ENCODE measurements at places on chromosomes 12 and 14.
A peak's percentile ranks its signal among the peaks of the same experiment; 100 is the strongest.

- no peak for DNase-seq
Measured at GRCh38 chr12:124920353-124920935, 6.0 kb upstream of the UBC start.

DNA sequence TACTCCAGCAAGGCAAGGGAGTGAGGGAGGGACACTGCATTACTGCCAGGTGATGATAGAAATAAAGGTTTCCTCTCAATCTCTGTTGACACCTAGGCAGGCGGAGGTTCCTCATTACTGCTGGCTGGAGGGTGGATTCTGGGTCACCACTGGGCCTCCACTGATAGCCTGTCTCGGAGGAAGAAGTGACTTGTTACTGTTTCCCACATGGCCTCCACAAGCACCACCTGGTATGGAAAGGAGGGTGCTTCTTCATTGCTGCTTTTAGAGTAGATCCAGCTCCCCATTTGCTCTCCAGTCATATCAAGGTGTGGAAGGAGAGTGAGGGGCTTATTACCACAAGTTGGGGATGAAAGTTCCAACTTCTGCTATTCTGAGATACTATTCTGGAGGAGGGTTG lies 6.4 kb downstream of the PRR4 start:
- DNase-seq = no peak

DNA sequence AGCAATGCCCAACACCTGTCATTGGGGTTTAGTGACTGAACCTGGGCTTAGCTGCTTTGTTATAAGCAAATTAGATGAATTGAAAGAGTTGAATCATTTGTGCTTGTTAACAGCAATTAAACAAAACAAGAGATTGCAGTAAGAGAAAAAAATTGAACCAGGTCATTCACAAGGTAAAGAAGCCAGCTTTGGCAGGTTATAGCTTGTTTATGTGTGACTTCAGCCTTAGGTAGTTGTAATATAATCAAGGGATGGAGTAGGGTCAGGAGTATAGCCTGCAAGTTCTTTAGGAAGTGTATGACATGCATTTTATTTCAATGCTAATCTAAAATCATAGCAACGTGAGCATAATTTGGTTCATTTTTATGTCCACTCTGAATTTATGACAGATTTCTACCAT lies 63.4 kb upstream of the PLEKHG3 start:
- no peak for DNase-seq

GRCh38 chr12:4293299-4293965 lies 19.9 kb downstream of the CCND2 start:
- DNase-seq = no peak

DNA sequence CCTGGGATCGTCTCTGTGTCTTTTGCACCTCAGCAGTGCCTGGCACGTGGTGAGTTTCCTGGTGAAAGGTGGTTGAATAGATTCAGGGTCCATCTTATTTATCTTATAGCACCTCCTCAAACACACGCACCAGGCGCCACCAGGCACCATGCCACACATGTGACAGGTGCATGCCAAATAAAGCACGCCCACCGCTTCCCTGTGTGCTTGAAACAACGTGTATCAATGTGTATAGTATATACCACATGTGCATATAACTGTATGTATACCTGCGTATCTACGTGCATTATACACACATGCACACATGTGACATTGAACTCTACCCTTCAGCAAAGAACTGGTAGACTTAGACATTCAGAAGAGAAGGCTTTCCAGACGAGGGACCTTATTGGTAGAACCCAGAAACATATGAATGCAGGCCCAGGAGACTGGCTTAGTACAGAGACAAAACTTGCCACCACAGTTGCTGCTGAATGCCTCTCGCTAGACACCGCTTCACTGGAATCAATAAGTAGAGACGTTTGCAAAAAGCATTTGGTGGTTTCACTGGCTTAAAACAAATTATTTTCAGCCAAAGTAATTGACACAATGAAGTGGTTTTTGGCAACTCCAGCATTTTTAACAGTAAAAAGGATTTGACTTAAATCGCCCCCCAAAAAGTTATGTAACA lies 10.0 kb downstream of the EML1 start:
- no peak for DNase-seq

DNA sequence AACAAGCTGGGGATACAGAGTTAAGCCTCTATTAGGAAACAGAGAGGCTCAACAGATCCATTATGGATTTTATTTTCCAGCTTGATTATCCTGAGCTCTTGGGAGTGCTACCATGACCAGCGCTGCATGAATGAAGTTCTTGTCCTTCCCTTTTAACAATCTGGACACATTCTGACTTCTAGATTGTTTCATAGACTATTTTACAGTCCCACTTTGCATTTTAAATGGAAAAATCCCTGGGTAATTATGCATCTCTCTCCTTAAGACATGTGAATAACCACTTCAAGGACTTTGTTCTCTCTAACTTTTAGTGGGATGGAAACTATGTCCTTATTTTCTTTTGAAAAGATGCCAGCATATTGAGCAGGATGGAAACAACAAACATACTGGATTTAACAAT lies 2.0 kb downstream of the CCDC198 start:
- DNase-seq = no peak

GRCh38 chr14:87613881-87614280 lies 379.1 kb downstream of the GALC start:
- no peak for DNase-seq

GRCh38 chr12:82486524-82487235 lies 128.4 kb downstream of the METTL25 start:
- no peak for DNase-seq

- no peak for DNase-seq
Measured at GRCh38 chr12:59023861-59024424, 103.6 kb upstream of the LRIG3 start.

GRCh38 chr14:89309670-89310177 lies 107.3 kb downstream of the FOXN3 start:
- DNase-seq = no peak

- no peak for DNase-seq
Measured at GRCh38 chr12:131600160-131600532, 110.7 kb upstream of the SFSWAP start.

GRCh38 chr12:49388682-49389386 lies 21.6 kb downstream of the SPATS2 start:
- peak; percentile 51 for DNase-seq

DNA sequence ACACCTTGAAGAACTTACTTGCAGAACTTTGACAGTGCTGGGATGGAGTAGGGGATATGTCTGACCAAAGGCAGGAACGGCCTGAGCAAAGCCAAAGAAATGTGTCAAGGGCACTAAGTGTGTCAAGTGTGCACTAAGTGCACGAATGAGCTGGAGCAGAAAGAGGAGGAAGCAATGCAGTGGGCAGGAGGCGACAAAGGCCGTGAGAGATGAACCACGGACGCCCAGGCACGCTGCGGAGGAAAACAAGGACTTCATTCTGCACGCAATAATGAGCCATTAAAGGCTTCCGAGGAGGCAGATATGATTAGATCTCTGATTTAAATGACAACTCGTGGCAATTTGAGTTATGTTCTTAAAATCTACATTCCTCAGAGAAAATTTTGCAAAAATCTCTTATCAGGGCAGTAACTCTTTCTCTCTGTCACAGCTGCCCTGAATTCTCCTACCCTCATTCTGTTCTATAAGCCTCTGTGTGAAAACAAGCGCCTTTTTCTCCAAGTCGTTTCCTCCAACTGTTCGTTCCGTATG lies 25.3 kb downstream of the GRIN2B start:
- no peak for DNase-seq

- DNase-seq = no peak
Measured at GRCh38 chr12:62296001-62296400, 35.8 kb downstream of the USP15 start.

DNA sequence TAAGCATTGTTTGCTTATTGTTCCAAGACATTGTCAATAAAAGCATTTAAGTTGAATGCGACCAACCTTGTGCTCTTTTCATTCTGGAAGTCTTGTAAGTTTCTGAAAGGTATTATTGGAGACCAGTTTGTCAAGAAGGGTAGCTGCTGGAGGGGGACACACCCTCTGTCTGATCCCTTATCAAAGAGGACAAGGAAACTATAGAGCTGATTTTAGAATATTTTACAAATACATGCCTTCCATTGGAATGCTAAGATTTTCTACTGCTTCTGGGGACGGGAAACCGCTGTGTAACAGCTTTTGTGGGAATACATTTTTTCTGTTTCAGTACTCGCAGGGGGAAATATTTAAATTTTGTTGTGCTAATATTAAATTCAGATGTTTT lies 3.5 kb downstream of the FOS start:
- DNase-seq = no peak

DNA sequence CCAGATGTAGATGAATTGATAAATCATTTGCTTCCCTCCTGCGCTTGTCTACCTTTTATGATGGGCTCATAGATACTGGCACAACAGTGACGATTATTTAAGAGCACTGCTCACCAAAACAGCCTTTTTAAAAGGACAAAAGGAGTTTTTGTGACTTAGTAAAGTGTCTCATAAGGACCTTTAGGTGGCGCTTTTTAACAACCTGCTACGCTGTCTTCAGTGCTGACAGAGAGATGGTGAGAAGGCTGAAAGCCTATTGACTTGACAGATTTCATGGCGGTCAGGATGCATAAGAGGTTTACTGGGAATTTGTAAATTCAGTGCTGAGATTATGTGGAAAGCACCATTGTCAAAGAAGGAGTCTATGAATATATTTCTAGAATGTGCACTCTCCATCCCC lies 87.6 kb downstream of the SLC15A5 start:
- no peak for DNase-seq

DNA sequence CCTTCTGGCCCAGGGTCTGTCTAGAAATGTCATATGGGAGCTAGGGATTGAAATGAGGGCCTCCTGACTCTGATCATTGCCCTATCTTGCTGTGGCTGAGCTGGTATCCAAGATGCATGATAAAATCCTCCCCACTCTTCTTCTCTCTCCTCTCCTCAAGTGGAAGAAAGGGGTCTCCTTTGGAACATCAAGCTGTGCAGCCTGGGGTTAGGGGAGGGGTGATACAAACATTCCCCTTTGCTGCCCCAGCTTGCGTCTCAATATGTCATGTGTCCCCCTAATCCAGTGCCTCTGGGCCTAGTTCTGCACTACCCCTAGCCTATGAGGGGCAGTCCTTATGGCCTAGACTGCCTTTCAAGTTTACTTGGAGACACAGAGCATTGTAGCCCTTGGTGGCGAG lies 8.5 kb downstream of the RDH16 start:
- DNase-seq = no peak

- no peak for DNase-seq
Measured at GRCh38 chr12:18859400-18859799, 121.5 kb downstream of the CAPZA3 start.
